ENCODE measurements at places on chromosomes 7 and 10.

DNA sequence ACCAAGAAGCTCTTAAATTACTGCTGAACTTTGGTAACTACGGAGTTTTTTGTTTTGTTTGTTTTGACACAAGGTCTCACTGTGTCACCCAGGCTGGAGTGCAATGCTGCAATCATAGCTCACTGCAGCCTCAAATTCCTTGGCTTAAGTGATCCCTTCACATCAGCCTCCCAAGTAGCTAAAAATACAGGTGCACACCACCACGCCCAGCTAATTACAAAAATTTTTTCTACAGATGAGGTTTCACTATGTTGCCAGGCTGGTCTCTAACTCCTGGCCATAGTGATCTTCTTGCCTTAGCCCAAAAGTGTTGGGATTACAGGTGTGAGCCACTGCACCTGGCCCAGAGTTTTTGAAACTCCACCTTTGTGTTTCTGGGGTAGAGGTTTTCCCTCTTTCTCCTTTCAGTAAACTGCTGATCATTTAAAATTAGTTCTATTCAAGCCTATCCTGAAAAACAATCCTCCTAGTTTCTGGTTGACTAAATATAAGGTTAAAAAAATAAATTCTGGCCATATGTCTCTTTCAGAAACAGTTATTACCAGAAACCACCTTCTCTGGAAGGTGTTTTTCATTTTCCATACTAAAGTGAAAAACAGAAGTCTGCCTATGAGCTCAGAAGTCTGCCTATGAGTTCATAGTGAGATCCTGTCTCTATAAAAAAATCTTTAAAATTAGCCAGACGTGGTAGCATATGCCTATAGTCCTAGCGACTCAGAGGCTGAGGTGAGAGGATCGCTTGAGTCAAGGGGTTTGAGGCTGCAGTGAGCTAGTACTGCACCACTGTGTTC is 63.9 kb downstream of the VOPP1 start:
- no peak for DNase-seq

GRCh38 chr7:33038639-33039038 is 23.9 kb downstream of the NT5C3A start:
- no peak for DNase-seq

DNA sequence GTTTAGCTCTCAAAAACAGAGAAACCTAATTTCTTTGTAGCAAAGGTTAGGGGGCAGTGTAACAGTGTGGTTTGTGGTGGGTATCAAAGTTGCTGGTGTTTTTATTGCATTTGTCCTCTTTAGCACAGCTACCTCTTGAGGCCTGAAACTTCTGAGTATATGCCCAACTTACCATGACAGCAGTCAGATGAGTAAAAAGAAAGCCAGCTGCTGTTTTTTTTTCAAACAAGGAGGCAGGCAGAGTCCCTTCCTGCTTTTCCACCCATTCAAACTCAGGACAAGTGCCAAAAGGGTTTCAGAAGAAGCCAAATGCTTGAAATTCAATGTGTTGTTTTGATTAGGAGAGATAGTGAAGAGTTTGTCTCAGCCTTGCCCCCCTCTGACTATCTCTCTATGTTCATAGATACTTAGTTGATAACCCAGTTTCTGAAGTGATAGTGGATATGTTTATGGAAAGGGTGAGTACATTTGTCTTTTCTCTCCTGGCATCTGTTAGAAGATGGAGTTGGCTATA is 23.1 kb downstream of the GBF1 start:
- no peak for DNase-seq

DNA sequence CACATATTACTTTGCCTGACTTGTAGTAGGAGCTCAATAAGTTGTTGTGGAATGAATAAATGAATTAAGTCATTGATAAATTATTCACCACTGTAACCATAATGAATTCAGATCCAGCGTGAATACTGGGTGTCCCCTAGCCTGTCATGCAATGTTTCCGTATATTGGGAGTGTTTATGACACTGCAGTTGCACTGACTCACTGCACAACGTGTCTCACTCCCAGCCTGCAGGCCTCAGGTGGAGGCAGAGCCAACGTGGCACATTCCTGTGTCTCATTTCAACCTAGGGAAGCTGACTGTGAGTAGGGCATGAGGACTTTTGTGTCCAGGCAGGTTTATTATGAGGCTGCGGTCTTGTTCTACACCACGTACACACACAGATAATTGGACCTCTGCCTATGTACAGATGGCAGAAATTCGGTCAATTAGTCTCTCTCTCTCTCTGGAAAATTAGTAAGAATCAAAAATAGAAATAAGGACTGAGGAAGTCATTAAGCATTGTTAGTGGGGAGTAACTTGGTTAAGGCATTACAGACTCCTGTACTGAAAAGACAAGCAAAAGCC is 299.1 kb upstream of the IGFBP3 start:
- DNase-seq: no peak

- DNase-seq: no peak
These were observed 247.4 kb downstream of the CDK14 start for GRCh38 chr7:90843472-90843871.

DNA sequence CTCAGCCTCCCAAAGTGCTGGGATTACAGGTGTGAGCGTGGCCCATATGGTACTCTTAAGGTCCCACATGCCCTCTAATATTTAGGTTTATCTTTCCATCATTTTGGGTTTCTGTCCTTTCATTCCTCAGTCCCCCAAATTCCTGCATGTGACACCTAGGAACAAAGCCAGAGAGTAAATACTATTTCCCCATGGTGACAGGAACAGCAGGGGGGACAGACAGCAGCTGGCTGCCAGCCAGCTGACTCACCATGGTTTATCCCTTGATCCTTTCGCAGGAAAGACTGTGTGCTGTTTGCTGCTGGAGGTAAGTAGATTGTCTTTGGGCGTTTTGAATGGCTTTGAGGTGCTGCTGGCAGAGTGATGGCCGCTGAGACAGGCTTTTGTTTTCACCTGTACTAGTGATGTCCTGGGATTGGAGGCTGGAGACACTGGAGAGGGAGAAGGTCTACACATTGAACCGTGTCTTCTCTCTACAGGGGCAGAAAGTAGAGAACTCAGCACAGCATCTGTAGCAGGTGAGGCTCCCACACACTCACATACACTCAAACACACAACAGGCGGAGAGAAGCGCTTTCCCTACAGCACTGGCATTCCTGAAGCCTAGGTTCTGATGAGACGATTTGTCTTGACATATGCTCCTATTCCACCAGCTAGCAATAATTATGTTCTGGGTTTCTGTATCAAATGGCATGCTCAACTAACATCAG is 83.7 kb upstream of the EFCAB10 start:
- DNase-seq: peak; percentile 90

DNA sequence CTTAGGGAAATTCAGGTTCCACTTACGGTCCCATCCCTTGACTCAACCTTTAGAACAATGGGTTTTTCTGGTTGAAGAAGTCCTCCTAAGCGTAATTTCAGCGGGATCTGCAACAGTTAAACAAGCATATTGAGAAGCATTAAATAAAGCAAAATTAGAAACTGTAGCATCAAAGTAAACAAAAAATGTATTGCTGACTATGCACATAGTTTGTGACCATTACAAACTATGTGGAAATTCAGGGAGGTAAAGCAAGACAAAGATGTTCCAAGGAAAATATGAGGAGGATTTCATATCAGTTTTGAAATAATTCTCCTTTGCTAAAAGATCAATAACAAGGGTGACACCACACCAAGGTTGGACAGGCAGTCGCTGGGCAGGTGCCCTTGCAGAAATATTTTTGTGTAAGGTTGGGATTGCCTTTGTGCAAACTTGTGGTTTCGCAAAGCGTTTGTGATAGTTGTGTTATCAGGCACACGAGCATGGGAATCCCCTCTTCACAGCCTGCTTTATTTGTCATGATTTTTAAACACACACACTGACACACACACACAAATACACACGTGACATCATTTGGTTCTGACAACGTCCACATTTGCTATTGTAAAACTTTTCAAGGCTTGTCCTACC is 5.4 kb upstream of the CYP3A5 start:
- no peak for DNase-seq

DNA sequence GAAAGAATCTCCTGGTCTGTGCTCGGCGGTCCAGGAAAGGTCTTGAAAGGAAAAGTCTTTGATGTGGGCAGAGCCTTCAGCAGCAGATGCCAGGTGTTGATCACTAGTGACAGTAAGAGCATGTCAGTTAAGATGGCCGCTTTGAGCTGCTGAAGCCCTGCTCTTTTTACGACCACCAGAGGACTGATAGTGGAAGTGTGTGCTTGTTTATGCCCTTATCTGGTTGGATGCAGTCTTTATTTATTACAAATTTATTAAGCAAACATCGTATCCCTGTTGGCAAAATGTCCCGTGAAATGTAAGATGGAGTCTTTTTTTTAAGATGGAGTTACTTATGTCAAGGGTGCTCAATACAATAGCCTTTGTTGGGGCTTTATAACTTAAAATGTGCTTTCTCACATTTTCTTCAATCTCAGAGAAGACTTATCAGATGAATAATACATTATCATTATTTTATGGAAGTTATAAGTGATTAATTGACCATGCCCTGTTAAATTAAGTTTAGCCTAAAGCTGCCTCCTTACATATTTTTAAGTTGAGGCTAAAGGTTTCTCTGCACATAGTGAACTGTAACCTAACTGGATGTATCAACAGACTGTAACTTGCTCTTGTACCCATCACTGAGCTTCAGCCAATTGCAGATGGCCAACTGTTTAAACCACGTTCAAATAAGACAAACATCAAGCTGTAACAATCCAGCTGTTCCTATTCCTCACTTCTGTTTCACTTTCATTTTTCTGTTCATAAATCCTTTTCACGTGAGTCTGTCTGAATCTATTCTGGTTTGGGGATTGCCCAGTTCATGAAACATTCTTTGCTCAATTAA is 97.4 kb upstream of the PIK3CG start:
- no peak for DNase-seq

DNA sequence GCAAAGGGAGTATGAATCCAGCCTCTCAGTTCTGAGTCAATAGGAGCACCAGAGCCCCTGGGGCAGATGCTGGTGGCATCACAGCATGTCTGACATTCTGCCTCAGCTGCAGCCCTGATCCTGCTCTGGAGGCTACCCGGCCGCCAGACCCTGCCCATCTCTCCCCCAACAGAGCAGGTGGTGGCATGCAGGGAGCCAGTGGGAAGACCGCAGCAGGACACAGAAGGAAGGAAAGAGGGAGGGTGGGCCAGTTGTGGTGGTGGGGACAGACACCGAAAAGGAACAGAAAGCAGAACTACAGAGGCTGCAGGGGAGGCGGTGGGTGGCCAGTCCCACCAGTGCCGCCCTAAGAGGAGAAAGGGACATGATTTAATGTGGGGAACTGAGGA is 35.3 kb downstream of the BLNK start:
- DNase-seq: no peak

GRCh38 chr7:98836811-98837629 is 32.8 kb downstream of the TMEM130 start:
- DNase-seq: peak; percentile 51

DNA sequence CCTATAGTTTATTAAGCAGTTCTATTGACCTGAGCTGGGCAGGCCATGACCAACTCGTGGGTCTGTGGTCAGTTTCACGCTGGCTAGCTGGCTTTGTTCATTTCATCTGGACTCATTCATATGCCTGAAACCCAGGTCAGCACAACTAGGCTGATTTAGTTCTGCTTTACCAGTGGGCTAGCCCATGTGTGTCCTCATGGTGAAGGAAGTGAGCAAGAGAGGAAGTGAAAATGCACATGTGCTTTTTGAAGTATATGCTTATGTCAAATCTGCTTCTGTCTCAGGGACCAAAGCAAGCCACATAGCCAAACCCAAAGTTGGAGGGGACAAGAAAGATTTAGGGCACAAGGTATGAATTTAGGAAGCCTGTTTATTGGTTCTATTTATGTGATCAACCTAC is 154.5 kb downstream of the RNF133 start:
- no peak for DNase-seq

DNA sequence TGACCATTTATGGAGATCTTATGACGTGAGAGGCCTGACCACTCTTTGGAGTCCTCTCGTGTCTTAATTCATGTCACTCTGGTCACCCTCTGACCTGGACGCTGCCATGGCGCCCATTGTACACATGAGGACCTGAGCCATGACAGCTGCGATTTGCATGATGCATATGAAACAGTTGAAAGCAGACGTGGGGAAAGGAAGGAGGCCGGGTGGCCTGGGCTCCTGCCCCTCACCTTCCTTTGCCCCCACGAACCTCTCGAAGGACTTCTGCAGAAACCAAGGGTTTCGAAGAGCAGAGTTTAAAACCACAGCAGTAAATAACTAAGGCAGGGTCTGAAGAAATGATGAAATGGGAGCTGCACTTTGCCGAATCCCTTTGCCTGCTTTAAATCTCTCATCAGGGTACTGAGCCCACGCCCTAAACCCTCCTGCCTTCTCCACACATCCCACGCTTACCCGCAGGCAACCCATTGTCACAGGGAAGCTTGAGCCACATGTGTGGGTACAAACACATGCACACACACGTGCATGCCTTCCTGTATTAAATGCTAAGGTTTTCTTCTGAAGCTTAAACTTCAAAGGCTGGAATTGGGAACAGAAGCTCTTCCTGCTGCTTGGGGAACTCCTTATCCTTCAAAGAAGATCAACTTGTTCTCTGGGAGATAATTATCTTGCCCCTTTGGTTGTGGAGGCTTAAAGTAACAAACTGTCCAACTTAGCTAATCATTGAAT is 11.7 kb upstream of the CALML3 start:
- DNase-seq: no peak

DNA sequence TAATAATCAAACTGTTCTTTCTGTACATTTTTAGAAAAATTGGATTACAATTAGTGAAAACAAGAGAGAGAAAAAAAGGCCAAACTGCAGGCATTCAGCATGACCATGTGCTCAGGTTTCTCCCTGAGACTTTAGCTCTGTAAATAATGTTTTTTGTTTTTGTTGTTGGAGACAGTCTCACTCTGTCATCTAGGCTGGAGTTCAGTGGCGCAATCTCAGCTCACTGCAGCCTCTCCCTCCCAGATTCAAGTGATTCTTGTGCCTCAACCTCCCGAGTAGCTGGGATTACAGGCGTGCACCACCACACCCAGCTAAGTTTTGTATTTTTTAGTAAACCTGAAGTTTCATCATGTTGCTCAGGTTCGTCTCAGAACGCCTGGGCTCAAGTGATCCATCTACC is 23.0 kb downstream of the BZW2 start:
- no peak for DNase-seq

DNA sequence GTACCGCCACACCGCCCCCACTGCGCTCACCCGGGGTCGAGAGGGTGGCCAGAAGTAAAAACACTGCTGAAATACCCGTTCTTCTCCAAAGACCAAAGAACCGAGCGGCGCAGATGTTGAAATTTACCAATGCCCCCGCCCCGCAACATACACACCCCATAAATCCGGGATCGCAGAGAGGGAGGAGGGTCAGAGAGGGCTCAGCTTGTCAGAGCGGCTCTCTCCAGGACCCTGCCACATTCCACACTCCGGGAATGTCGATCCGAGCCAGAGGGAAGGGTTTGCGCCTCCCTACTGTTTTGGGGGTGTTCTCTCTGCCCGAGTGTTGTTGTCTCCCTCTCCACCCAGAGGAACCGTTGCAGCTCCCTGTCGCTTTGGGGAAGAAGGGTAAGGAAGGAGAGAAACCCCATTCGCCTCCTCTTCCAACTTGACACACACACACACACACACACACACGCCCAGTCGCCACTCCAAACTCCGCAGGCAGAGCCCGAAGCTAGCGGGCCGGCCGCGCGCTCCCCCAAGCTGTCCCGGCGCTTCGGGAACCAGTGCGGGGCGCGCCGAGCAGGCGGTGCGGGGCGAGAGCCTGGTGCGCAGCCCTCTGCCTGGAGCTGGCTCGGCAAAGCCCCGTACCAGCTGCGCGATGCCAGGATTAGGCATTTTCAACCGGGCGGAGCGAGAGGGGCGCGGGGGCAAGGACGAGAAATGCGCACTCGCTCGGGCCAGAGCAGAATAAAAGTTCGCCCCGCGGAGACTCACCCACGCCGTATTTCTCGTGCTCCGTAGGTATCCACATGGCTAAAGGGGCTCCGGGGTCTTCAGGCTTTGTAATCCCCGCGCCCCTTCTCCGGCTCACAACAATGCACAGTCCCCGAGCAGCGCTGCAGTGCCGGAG is 609 bp downstream of the DOCK4 start:
- DNase-seq: peak; percentile 64
